ENCODE measurements at places on chromosomes 6 and 20.

- DNase-seq = no peak
- peak overlapping the region; percentile 94 for H3K27ac ChIP-seq
- peaks cover 21% of the 10 kb centered on the region for H3K4me1 ChIP-seq
- no peak overlapping the region for H3K4me3 ChIP-seq
- peaks cover 5% of the 10 kb centered on the region for H3K36me3 ChIP-seq
These were observed 34.8 kb downstream of the HFE start for GRCh38 chr6:26122005-26122388.

GRCh38 chr6:34615574-34616226 lies 59.6 kb upstream of the SPDEF start:
- no peak overlapping the region for H3K27ac ChIP-seq
- H3K36me3 ChIP-seq = peaks cover 4% of the 10 kb centered on the region
- H3K27me3 ChIP-seq = no peaks in the 10 kb centered on the region

DNA sequence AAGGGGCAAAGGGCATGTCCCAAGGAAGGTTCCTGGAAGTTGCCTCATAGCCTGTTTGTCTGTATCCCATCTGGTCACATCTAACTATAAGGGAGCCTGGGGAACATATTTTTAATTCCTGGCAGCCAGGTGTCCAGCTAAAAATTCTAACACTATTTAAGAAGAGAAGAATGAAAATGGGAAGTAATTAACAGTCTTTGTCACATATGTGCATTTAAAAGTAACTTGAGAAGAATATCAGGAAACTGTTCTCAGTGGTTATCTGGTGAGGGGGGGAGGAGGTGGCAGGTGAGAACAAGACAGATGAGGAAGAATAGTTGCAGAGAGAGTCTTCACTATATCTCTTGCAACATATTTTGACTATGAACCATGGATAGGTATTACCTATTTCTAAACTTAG lies 75.5 kb upstream of the ELOVL5 start:
- peaks cover 8% of the 10 kb centered on the region for H3K27me3 ChIP-seq
- H3K4me3 ChIP-seq = no peak overlapping the region
- no peaks in the 10 kb centered on the region for H3K36me3 ChIP-seq
- H3K27ac ChIP-seq = no peak overlapping the region

DNA sequence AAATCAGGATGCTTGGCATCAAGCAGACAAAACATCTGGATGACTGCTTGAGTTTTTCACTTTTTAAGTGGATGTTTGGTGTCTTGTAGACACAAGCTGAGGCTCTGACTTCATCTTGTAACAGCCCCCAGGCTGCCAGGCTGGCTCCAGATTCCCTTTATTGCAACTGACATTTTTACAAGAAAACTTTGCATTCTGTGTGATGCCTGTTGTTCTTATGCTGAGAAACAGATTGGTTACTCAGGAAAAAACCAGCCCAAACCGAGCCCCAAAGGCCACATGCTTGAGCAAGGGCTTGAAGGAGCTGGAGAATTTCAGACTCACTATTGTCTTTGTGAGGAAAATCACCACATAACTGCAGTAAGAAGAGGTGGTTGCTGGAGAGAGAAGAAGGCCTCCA lies 98.4 kb upstream of the PREP start:
- no peaks in the 10 kb centered on the region for H3K27me3 ChIP-seq
- no peaks in the 10 kb centered on the region for H3K36me3 ChIP-seq
- no peak overlapping the region for H3K4me3 ChIP-seq
- no peak overlapping the region for H3K27ac ChIP-seq
- peaks cover 7% of the 10 kb centered on the region for H3K4me1 ChIP-seq

GRCh38 chr6:30823534-30823865 lies 60.8 kb upstream of the DDR1 start:
- no peaks in the 10 kb centered on the region for H3K27me3 ChIP-seq
- H3K4me1 ChIP-seq = peaks cover 60% of the 10 kb centered on the region
- no peak for DNase-seq
- H3K4me3 ChIP-seq = no peak overlapping the region
- H3K36me3 ChIP-seq = no peaks in the 10 kb centered on the region
- no peak overlapping the region for H3K27ac ChIP-seq

DNA sequence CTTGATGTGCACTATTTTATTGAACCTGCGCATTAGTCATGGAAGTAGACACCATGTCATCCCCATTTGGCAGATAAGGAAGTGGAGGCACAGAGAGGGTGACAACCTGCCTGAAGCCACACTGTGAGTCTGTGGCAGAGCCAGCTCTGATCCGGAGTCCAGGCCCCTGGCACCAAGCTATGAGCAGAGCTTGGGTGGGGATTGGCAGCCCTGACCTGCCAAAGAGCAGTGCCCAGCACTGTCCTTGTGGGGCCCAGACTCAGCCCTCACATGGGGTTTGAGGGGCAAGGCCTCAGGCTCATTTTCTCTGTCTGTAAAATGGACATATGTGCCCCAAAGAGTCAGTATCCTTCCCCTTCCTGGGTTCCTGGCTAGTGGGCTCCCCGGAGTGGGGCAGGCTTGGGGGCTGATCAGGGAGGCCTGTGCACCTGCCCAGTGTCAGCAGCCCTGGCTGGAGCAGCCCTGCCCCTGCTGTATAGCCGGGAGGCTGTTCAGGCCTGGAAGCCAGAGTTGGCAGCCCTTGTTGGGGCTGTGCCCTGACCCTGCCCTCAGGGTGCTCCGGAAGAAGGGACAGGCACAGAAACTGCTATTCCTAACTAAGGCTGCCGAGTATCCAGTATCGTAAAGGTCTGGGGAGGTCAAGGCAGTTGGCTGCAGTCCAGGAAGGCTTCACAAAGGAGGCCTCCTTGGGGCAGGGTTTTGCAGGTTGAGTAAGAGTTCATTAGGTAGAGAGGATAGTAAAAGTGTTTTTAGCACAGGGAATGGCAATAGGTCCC lies 38.7 kb downstream of the TGM2 start:
- no peak overlapping the region for H3K27ac ChIP-seq
- no peaks in the 10 kb centered on the region for H3K36me3 ChIP-seq
- H3K4me1 ChIP-seq = peaks cover 13% of the 10 kb centered on the region
- DNase-seq = no peak
- no peaks in the 10 kb centered on the region for H3K27me3 ChIP-seq

GRCh38 chr6:44697327-44697726 lies 309.8 kb downstream of the CDC5L start:
- no peaks in the 10 kb centered on the region for H3K4me1 ChIP-seq
- no peak overlapping the region for H3K4me3 ChIP-seq
- no peak for DNase-seq
- no peaks in the 10 kb centered on the region for H3K36me3 ChIP-seq
- H3K27ac ChIP-seq = no peak overlapping the region
- H3K27me3 ChIP-seq = no peaks in the 10 kb centered on the region

GRCh38 chr20:58086763-58087561 lies 141.5 kb downstream of the ANKRD60 start:
- no peaks in the 10 kb centered on the region for H3K4me1 ChIP-seq
- H3K27me3 ChIP-seq = peaks cover 16% of the 10 kb centered on the region
- H3K27ac ChIP-seq = no peak overlapping the region
- peak; percentile 11 for DNase-seq

GRCh38 chr6:25171301-25171700 lies 107.9 kb upstream of the CARMIL1 start:
- H3K4me3 ChIP-seq = no peak overlapping the region
- no peak for DNase-seq
- H3K36me3 ChIP-seq = no peaks in the 10 kb centered on the region
- H3K4me1 ChIP-seq = peaks cover 49% of the 10 kb centered on the region

DNA sequence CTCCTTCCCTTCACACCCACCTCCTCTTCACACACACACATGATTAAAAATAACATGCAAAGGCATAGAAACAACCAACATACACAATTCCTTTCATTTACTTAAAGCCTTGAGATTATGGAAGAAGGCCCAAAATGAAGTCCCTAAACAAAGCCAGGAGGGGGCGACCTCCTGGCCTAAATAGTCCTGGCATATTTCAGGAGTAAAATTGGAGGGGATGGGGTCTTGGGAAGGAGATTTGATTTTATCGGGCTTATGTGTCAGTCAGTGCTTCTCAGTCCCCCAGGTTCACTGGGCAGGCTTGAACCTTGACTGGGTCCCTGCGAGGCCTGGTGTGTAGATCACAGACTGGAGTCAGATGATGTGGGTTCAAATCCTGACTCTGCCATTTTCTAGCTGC lies 266.4 kb downstream of the SAMD5 start:
- H3K4me1 ChIP-seq = no peaks in the 10 kb centered on the region
- no peak for DNase-seq
- no peaks in the 10 kb centered on the region for H3K36me3 ChIP-seq
- no peak overlapping the region for H3K4me3 ChIP-seq

GRCh38 chr6:1136415-1136774 lies 175.5 kb upstream of the FOXQ1 start:
- no peaks in the 10 kb centered on the region for H3K27me3 ChIP-seq
- no peak overlapping the region for H3K4me3 ChIP-seq
- DNase-seq = peak; percentile 67
- H3K4me1 ChIP-seq = peaks cover 24% of the 10 kb centered on the region
